ENCODE measurements at places on chromosomes 11 and 22. TPM values are rescaled to one million over a fixed set of nuclear protein-coding genes. Genes with fewer than 3 reads are reported as not detected.

DNA sequence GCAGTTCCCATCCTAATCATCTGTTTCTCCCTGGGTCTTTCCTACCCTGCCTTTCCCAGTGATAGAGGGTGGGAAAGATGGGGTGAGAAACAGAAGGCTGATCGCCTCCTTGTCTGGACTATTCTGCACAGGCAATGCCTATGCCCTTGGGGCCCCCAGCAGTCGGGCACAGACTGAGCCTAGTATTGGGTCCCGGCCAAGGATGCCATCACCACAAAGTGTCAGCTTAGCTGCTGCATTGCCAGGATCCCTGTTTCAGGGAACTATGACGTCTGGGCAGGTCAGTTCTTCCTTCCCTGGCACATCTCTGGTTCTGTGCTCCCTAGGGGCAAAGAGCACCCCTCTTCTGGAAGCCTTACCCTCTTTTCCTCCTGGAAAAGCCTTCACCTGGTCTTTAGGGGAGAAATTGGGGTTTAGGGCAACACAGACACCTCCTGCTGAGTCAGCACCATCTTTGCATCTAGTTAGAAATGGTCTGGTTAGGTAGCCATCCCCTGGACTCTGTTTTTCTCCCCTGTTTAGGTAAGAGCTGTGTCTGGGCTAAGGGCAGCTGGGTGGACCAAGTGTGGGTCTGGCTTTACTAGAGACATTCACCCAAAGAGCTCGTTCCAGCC lies 2.1 kb downstream of the ADAMTS8 start:
- DNase-seq = no peak

Gene OR52A1
- not detected for total RNA-seq

DNA sequence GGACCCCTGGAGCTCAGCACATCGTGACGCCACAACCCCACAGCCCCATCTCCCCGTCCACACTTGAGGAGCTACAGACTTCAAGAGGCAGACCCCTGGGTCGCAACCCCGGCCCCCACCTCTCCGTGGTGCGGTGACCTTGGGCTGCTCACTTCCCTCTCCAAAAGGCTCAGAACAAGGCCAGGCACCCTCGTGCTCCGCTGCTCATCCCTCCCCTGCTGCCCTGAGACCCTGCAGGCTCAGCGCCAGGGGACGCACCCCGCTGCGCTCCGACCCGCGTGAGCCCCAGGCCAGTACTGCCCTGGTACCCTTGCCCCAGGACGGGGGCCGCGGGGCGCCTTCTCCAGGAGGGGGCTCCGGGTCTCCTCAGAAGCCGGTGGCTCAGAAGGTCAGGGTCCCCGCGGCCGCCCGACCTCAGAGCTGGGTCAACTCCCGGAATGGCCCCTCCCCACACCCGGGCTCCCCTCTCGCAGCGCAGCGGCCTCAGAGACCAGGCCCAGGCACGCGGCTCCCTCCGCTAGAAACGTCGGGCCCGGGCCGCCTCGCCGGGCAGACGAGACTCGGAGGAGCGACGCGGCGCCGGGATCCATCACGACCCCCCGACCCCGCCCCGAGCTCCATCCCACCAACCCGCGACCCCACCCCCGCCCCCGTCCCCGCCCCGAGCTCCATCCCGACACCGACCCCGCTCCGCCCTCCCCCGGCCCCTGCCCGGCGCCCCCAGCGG lies 563 bp downstream of the GATD1 start:
- DNase-seq = no peak

Gene OR2D2
- total RNA-seq = 0.36 TPM

Gene OR51I1
- not detected for total RNA-seq

DNA sequence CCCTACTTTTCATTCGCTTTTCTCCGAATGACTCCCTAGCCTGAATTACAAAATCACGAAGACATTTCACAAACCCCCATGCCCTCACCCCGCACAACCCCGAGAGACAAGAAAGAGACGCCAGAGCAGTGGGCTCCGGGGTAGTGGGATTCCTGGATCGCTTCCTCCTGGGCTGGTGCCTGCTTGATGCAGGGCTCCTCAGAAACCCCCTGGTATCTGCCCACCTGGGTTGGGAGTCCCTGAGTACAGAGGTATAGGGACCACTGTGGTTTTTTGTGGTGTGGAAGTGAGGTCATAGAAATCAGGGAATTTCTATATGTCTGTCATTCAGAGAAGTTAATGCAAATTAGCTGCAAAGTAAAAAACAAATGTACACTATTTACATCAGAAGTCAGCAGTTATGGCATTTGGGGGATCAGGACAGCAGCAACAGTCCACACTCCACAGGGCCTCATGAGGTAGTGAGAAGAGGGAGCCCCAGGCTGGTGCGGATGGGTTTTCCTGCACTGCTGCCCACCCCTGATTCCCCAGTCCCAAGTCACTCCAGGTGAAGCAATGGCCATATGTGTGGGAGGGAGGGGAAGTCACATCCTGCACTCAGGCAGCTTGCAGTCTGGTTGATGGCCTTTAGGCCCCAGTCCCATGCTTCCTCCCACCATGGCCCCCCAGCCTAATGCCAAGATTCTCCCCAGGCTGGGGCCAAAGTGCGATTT lies 39.6 kb downstream of the BUD13 start:
- DNase-seq = no peak

Gene USP2
- 0.24 TPM for total RNA-seq

GRCh38 chr22:31739795-31740201 lies 10.1 kb downstream of the PRR14L start:
- no peak for DNase-seq

Gene CHORDC1
- total RNA-seq = 44.2 TPM

- no peak for DNase-seq
These were observed 14.0 kb downstream of the OR8A1 start for GRCh38 chr11:124583781-124584180.

DNA sequence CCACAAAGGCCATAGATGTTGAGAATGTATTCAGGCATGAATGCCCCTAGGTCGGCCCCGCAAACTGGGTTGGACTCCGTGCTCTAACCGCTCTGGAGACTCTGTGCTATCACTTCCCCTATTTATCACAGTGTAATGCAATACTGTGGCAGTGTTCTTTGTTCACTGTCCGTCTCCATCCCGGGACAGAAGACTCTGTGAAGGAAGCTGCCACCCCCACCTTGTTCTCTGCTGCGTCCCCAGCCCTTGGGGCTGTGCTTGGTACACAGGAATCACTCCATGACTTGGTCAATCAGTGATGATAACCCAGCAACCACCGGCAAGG lies 57.6 kb downstream of the TSPAN18 start:
- DNase-seq = no peak

DNA sequence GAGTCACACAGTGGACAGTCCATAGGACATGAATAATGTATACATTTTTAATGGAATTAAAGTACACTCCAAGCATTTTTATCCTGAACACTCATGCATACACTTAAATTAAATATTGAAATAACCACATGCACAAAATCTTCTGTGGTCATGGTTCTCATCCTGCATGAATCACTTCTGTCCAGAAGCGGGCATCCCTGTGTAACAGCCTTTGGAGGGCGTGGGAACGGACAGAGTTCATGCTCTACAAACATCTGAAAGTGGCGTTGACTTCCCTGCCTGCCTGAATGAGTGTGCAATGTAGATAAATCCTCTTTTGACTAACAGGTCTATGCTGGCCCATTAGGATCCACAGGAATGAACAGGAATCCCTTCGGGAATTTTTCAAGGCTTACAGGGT lies 780.2 kb downstream of the BRD1 start:
- DNase-seq = no peak

GRCh38 chr11:35531246-35531645 lies 5.8 kb upstream of the PAMR1 start:
- no peak for DNase-seq

DNA sequence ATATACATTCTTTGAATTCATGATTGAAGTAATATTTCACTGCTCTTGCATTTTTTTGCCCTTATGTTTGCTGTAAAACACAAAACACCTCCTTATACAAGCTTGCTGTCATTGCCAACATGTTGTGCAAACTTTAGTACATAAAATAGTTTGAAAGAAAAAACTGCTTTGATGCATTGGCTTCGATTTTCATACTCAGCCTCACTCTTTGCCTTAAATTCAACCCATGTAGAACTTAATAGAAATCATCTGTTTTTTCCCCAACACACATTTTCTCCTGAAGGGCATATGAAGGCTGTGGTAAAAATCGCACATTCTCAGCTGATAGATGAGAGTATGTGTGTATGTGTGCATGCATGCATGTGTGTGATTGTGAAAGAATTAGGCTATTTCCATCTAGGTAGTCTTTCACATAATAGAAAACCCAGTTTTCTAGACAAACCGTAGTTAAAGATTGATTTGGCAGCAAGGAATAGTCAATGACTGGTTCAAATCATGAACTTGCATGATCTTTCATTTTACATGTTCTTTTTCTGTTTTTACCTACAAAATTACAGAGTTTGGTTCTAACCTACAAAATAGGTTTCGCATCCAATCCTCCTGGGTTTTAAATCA lies 72.8 kb upstream of the MTMR2 start:
- DNase-seq = no peak

DNA sequence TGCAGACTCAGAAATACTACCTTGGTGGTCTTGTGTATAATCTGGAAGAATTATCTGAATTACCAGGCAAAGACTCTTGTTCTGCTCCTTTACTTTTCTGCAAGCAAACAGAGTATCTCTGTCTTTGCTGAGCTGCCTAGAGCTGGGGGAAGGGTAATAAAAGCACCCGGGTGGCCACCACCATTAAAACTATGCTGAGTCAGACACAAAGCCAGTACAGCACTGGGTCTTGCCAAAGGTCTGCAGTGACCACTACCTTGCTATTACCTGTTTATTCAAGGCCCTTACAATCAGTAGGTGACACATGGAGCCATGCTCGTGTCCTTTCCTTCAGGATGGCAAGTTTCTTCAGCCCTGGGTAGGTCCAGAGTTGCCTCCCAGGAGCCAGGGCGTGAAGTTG lies 420.6 kb upstream of the CNTN5 start:
- no peak for DNase-seq

DNA sequence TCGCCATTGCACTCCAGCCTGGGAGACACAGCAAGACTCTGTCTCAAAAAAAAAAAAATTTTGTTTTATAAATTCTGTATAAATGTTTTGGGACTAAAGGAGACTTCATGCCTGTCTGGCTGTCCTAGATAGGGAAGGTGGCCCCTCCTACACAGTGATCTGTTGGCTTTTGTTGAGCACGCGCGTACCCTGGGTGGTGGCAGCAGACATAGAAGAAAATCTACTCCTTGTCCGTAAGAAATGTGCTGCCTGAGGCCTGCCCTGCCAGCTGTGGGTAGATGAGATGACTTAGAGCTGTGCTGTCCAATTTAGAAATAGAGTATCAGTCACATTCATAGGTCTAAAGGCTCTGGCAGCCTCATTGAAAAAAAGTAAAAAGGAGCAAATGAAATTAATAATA lies 37.0 kb downstream of the AP2A2 start:
- DNase-seq = no peak

DNA sequence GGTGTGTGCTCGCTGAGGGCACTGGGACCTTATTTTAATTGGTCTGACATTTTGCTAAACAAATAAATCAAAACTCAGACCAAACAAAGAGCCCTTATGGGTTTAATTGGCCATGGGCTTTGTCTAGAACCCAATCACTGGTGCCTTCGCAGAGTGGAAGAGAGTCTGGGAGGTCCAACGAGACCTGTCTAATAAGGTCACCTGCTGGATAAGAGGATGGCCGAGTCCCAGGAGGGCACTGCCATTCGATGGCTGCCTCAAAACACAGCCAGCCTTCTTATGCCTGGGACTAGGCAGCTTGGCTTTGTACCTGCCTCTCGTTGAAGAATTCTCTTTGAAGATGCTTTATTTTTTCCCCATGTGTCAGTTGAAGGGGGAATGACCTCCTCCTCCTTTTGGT lies 171.1 kb downstream of the CEP164 start:
- DNase-seq = no peak

- no peak for DNase-seq
These were observed 362.4 kb downstream of the LARGE1 start for GRCh38 chr22:33557836-33558235.

DNA sequence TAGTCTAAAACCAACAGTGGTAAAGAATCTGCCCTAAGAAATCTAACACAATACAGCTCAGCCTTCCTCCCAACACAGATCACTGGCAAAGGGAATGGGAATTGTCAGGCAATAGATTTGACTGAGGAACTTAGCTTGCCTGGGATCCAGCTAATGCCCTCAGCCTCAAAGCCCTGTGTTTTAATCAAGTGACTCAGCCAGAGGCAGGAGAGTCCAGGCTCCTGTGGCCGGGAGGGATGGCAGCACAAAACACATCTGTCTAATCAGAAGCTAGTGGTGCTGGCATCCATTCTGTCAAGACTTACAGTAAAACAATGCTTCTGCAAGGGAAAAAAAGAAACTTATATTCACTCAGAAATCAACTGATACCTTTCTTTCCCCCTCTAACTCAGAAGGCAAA lies 5.6 kb downstream of the SYTL2 start:
- DNase-seq = peak; percentile 75

DNA sequence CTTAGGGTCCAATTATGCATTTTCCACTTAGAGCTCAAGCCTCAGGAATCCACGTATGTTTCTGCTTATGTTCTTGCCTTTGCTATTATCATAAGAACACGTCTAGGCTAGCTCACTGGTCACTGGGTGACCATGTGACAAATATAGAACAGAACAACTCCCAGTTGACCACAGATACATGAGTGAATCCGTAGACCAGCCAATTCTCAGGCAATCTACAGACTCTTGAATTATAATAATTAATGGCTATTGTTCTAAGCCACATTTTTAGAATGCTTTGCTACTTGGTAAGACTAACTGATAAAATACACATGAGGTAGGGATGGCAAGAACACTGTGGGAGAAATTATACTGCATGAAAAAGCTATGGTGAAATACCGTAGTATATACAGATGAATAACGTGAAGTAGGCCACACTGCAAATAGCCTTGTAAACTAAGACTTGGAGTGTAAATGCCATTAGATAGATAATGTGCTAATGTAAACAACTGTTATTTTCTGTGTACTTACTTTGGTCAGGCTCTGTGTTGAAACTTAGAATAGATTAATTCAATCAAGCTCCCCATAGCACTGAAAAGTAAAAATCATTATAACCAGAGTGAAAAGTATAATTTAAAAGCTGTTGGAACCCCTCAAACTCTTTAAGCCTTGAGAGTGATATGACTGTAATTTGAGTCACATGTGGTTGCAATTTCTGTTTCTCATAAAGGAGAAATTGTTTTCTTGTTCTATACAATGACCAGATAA lies 366.2 kb upstream of the CCDC179 start:
- no peak for DNase-seq

DNA sequence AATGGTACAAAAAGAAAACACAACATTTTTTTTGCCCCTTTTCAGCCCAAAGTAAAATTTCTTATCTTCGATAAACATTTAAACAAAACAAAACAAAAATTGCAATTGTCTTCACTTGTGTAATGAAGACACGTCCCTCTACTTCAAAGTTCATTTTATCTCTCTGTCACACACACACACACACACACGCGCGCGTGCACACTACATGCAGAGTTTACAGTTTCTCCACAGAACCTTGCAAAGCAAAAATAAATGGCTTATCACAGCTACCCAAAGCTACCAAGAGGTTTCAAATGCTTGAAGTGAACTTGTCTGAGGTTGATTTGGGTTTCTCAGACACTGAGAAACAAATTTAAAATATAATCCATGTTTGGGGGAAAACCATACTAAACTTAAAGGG lies 72.3 kb downstream of the ETS1 start:
- DNase-seq = no peak

GRCh38 chr11:117888139-117888566 lies 11.7 kb upstream of the FXYD6 start:
- no peak for DNase-seq

Data from RPMI7951 (cell line).